Central memory CD4-positive, alpha-beta T cell (primary cell): ENCODE measurements at places on chromosomes 2 and 18.

- no peak for DNase-seq
Observed at GRCh38 chr2:85275984-85276540, 51.7 kb downstream of the TGOLN2 start.

- DNase-seq, result no peak
Observed at GRCh38 chr18:12309683-12310198, 1.7 kb downstream of the TUBB6 start.

- no peak for DNase-seq
Observed at GRCh38 chr18:21760321-21760720, 19.7 kb downstream of the MIB1 start.

DNA sequence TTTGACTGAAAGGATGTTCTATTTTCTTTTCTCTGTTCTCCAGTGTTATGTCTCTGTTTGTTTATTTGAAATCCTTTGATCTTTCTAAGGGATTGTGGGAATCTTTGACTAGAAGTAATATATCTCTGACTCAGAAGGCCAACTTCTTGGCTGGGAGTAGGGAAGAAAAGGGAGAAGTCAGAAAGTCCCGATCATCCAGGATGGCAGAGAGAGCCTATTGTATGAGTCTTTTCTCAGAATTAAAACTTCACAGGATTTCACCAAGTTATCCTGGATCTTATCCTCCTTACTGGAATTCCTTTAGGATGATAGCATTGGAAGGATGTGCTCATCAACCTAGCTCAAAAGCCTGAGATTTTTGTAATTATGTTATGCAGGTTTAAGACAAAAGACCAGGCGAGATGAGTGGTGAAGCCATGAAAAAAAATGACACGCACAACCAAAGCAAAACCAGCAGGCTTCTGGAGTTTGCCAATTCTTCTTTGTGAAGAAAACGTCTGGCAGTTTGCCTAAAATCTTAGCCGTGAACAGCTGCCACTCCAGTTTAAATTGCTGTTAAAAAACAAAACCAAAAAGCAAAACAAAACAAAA, 383.6 kb upstream of the SMIM21 start:
- DNase-seq, result no peak

GRCh38 chr2:222566229-222566628, 89.7 kb downstream of the FARSB start:
- no peak for DNase-seq

DNA sequence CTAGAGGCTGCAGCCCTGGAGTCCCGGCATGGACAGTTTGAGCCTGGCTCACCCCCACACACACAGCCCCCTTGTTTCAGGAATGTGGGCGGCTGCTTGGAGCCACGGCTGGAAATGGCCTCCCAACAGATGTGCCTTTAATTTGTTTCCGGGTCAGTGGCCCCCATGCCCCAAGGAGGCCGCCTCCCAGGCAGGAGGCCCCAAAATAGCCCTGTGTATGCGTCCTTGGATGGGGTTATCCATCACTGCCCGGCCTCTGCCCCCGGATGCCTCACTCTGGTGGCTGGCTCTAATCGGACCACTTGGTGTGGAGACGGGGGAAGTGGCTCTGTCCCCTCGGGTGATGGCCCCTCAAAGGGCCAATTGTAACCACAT, 151.9 kb upstream of the MYCN start:
- DNase-seq, result no peak

DNA sequence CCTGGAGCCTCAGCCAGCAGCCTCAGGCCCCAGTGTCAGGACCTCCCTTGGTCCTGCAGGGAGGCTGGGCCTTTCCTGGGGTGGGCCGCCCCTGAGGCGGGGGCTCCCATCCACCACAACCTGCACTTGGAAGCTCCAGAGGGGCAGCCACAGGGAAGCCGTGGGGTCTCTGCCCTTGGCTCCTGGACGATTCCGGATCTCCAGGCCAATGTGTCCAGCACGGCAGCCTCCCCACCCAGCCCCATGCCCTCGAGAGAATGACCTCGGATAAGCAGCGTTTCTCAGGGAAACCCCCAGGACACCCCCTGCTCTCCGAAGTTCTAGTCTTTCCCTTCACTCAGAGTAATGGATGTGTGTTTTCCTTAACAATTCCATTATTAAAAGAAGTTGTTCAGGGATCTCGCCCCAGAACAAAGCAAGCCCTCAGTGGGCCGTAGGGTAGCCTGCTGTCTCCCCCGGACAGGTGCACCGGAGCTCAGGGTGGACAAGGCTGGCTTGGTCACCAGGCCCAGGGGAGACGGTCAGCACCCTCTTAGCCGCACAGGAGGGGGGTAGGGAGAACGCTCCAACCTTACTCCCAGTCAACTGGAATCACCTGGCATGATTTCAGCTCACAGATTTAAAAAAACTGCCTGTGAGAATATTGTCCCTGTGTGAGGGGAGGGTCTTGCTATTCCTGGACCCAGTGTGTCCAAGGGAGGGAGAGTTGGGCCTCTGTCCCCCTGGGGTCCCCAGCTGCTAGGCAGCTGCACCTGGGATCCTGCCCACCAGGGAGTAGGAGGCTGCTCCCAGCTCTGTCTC, 72.2 kb upstream of the OTOS start:
- no peak for DNase-seq
